ENCODE measurements at places on chromosomes 5 and 9. TPM values are rescaled to one million over a fixed set of nuclear protein-coding genes. Genes with fewer than 3 reads are reported as not detected.

ABLIM3 gene
- not detected for total RNA-seq

FIBCD1 gene
- not detected for total RNA-seq

PTGR1 gene
- not detected for total RNA-seq

SCGB3A2 gene
- not detected for total RNA-seq

DNA sequence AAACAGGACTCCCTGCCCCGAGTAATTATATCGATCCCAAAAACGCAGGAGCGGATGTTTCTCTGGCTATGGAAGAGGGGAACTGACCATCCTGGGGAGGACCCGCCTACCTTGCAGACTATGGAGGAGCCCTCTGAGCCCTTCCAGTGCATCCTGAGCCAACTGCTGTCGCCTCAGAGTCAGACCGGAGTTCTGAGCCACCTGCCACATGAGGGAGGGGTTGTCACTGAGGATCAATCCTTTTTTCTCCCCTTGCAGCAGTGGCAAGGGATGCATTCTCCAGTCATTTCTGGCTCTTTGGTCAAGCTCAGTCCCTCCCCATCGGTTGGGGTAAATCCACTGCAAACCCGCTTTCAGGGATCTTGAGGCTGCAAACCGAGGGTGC, 709 bp downstream of the FANCG start:
- DNase-seq: no peak

GRCh38 chr9:88759364-88759763, 224.4 kb downstream of the NXNL2 start:
- DNase-seq: no peak

- DNase-seq: no peak
Observed at GRCh38 chr5:179876610-179876952, 18.0 kb upstream of the MRNIP start.

DNA sequence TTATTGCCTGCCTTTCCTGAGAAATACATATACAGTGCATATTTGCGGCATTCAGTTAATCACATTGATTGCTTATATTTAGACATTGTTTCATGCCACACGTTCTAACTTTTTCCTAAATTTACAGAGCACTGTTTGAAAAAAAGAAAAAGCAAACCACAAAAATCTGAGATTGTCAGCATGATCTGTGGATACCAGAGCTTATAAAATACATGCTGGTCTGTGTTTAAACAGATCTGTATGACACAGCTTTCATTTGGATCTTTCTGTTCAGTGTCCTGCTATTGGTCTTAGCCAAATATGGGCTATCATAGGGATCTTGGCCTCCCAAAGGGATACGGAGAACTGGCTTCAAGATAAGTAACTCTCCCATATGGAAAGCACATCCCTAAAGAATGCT, 20.2 kb downstream of the ALDH1A1 start:
- DNase-seq: no peak

GRCh38 chr9:125987420-125987819, 240.2 kb downstream of the PBX3 start:
- DNase-seq: peak; percentile 17
